ENCODE measurements at places on chromosomes 4 and X. TPM values are rescaled to one million over a fixed set of nuclear protein-coding genes. Genes with fewer than 3 reads are reported as not detected.

- DNase-seq: no peak
Measured at GRCh38 chr4:165718660-165719059, 154.4 kb upstream of the TLL1 start.

- DNase-seq: no peak
Measured at GRCh38 chrX:51837921-51838320, 55.5 kb upstream of the MAGED1 start.

LAMTOR3 gene
- 37.2 TPM for polyA plus RNA-seq

DNA sequence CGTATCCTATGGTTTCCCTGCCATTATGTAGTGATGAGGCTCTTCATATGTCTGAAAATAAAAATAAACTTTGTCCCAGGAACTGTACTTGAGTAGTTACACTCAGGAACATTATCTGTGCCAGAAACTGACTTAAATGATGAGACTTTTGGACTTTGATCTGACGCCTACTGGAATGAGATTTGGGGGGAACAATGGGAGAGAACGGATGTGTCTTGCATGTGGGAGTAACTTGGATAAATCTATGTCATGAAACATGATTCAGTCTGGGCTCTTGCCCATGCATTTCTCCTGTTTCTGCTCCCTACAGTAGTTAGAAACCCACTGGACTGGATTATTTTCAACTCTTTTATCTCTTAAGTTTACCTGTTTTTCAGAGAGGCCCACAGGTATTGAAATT, 2351.4 kb downstream of the PCDH7 start:
- DNase-seq: no peak

DNA sequence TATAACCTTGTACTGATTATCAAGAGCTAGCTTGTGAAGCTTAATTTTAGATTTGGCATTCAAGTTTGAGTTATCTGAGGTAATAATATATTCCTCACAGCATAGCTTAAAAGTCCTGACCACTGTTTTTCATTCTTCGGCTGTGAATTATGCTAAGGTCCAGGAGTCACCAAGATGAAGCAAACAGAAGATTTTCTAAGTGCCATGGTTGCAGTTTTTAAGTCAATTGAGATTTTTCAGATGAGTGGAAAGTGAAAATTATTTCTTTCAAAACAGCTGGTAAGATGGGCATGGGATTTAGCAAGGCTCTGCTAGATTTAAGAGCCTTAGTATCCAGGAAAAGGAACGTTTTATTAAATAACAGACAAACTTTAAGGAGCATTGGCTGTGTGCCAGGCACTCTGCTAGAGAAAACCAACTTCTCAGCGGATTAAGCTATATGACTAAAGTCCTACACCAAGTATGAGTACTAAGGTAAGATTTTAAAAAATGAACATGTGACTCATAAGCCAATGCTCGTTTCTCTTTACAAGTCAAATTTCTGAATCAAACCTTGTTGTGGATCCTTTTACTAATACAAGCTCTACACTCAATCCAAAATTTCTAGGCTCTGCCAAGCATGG, 149.9 kb upstream of the IL15 start:
- DNase-seq: no peak

GRCh38 chr4:42626629-42627146, 30.2 kb downstream of the ATP8A1 start:
- no peak for DNase-seq

HTR2C gene
- 0.01 TPM for polyA plus RNA-seq

DNA sequence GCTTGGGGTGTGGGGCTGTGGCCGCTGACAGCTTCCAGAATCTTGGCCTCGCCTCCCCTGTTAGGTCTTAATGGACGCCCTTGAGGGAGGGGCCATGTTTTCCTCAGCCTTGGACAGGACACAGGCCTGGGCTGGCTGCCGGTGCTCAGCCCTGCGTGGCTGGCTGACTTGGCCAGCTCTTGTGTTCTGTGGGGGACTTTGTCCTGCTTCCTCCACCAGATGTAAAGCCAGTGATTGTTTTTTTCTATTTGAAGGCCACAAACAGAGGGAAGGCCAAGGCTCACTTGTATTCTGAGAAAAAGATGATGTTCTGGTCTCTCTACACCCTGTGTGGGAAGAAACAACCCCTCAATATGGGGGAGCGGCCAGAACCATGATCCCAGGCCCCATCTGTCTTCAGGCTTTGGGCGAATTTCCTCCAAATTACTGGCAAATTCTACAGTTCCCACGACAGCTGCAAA, 71.3 kb downstream of the HTRA3 start:
- DNase-seq: no peak

- DNase-seq: no peak
Measured at GRCh38 chr4:37757121-37757520, 69.4 kb upstream of the PGM2 start.

DNA sequence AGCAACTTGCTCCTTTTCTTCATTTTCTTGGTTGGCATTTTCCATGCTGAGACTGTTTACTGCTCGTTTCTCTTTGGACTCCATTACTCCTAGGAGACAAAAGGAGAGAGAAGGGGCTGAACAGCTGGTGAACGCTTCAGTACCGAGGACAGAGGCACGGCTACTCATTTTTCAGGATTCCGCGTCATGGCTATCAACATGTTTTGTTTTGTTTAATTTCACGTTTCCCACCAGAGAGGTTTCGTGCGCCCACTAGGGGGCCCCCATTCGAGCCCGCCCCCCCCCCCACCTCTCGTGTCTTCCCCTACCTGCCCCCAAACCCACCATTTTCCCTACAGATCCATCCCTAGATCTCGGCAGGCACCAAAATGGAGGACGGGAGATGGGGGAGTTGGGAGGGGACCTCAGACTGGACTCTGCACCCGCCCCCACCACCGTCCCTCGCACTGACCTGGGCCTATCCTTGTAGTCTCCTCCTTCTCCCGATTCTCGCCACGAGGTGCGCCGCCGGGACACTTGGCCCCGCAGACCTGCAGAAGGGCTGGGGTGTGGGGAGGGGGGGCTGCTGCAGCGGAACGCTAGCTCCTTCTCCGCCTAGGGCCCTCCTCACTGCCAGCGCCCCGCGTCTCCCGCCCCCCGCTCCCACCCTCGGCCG, 653 bp downstream of the BEX1 start:
- DNase-seq: peak; percentile 9

Data from HepG2 (cell line).